NCI-H345 (cell line): ENCODE measurements at places on chromosomes 12 and 14.
A peak's percentile ranks its signal among the peaks of the same experiment; 100 is the strongest.

- DNase-seq, result no peak
These were observed 17.8 kb upstream of the RHOJ start for GRCh38 chr14:63186453-63186852.

DNA sequence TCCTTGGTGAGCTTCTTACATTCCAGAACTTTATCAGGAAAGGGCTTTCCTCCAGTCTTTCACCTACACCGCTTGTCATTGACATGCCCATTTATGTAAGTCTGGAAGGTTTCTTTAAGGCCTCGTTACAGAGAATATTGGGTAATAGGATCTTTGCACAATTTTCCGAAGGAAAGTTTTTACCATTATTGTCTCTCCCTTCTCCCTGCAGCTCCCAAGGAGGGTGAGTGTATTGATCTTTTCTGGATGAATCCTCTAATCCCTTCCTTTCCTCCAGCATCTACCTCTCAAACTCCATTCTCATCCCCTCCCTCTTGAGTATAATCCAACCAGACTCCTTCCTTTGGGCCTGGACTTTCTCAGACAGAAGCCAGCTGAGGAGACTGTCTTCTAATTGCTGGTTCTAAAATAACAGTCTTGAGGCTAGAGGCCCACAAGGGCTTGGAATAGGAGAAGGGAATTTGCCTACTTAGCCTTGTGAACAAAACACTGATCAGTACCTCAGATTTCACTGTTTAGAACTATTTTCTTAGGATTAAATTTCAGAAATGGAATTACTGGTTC lies 21.8 kb downstream of the WNK1 start:
- no peak for DNase-seq

GRCh38 chr14:54652188-54652587 lies 85.3 kb downstream of the SAMD4A start:
- no peak for DNase-seq

GRCh38 chr14:36221112-36221511 lies 44.6 kb upstream of the PTCSC3 start:
- DNase-seq, result peak; percentile 9

DNA sequence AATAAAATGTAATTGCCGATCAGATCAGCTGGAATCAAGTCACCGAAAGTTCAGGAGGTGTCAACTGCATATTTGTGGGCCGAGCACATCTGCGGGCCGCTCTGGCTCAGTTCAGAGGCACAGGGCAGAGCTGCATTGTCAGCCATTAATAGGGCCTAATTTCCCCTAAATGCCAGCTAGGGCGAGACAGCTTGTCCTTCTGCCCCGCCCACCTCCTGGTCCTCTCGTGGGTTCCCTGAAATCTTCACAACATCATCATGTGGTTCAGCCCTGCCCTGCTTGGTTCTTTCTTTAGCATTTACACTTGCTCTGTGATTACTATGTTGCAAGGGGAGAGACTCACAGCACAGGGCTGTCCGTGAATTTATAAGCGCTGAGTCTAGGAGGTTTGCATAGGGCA lies 148.9 kb downstream of the CHST11 start:
- no peak for DNase-seq

DNA sequence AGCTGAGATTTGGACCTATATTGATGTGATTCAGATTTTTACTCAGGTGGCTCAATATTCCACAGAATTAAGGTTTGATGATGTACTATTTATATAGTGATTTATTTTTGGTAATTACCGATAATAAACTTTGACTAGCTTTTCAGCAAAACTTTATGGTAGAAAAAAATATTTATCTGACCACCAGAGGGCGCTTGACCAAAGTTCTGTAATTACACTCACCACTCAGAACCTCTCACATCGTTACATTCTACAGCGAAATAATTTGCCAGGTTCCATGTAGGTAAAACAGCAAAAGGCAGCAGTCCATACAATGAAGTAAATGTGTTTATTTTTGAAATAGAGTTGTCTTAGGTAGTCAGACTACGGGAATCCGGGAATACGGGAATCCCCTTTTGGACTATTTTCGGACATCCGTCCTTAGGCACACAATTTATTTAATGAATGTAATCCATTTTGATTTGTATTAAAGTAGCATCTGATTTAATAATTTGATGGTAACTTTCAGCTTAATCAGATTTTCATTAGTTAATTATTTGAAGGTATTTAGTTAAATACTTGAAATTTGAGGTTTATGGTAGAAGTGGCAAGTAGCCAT lies 143.0 kb upstream of the DDHD1 start:
- peak; percentile 42 for DNase-seq

DNA sequence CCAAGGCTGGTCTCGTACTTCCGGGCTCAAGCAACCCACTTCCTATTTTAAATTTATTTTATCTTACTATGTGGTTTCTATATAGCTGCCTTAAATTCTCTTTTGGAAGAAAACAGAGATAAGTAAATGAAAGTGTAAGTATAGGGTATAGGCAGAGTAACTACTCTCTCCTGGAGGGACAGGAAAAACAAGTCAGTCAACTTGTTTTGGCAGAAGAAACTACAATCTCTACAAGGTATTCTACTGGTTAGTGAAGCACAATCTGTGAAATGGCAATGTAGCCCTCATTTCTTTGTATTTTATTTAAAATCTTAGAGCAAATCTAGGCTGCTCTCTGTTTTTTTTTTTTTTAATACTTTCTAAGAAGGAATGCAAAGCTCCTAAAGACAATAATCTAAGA lies 55.4 kb downstream of the UBR7 start:
- no peak for DNase-seq

GRCh38 chr12:123062681-123063486 lies 82.4 kb downstream of the ARL6IP4 start:
- no peak for DNase-seq

DNA sequence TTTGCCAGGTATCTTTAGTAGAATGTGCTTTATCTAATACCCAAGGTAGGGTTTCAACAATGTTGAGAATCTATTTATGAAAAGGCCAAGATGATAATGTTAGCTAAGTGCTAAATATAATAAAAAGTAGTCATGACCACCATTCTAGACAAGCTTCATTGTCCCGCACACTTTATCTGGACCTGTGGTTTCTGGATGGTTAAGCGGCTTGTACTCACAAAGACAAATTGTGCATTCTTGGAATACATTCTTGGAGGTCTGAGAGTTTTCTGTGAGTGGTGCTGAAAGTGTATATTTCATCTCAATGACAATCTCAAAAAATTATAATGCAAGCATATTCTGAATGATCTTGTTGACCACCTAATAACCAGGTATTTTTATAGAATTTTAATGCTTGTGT lies 646.9 kb downstream of the DIO2 start:
- no peak for DNase-seq

GRCh38 chr12:132489078-132489601 lies 811 bp upstream of the FBRSL1 start:
- DNase-seq, result no peak

DNA sequence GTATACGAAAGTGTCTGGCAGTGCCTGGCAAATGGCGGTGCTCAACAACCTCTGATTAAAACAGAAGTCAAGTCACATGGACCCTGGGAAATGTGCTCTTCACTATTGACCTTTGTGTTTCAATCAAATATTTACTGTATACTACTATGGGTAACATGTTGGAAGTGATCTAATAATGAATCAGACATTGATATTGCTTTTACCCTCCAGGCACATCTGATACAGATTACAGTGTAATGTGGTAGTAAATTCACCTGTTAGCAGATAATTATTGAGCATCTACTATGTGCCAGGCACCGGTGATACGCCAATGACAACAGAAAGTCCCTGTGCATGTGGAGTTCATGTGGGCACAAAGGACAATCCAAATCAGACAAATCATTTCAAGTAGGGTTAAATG lies 63.1 kb downstream of the STON2 start:
- no peak for DNase-seq

- no peak for DNase-seq
These were observed 70.2 kb upstream of the NCOR2 start for GRCh38 chr12:124637581-124637981.

DNA sequence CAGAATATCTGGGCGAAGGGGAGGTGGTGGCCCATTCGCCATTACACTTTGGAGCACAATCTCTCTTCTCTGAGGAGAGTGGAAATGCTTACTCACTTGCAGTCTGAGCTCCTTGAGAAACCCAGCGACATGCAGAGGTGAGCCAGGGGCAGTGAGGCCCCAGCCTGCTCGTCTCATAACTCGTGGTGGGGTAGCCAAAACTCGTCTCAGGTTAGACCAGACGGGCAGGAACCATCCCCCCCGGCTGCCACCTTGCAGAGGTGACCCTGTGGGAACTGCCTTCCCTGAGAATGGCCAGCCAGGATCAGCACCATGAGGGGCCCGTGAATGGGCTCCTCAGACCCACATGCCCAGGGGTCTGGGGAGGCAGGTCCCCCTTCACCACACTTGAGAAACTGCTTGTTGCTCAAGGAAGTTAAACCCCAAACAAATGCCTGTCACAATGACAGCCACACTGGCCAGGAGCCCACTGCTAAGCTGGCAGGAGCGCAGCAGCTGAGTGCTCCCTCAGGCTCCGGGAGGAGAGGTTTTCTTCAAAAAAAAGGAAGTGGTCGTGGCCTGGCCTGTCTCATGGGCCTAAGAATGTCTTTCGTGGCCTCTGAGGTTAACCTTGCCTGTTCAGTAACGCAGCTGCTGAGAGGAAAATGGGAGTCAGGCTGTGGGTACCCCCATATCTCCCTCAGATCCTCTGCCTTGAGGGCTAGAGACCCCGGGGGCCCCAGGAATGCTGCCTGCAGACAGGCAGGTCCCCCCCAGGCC lies 9.2 kb upstream of the ALDH2 start:
- no peak for DNase-seq

DNA sequence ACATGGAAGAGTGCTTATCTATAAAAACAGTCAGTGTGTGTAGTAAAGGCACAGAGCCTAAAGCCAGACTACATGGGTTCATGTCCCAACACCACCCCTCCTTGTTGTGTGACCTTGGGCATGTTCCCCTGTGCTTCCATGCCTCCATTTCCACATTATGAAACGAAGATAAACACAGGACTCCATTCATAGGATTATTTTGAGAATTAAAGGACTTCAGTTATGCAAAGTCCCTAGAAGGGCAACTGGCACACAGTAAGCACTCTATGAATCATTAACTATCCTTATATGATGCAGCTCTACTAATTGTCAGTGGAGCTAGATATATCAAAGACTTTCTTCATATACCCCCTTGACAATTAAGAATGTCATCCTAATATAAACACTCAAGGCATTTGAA lies 17.8 kb downstream of the IFNG-AS1 start:
- no peak for DNase-seq

GRCh38 chr14:74583689-74584434 lies 28.2 kb downstream of the LTBP2 start:
- DNase-seq, result no peak

GRCh38 chr14:102951799-102952198 lies 29.3 kb downstream of the AMN start:
- DNase-seq, result no peak

DNA sequence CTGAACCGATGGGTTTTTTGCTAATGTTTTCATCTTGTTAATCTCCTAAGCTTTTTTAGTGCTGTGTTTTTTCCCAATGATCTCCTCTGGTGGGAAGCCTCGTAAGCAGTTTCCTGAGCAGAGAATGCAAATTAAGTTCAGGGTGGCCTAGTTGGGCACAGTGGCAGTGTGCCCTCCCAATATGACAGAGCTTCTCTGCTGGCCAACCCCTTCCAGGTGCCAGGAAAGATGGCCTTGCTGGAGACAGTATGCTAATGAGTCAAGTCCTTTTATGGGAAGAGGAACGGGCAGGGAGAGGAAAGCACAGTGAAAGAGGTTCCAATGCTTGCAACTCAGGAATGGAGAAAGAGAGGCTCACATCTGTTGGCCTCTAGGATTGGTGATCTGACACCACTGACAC lies 115.8 kb downstream of the GCH1 start:
- no peak for DNase-seq

GRCh38 chr14:40252817-40253447 lies 820.7 kb upstream of the FBXO33 start:
- DNase-seq, result no peak

DNA sequence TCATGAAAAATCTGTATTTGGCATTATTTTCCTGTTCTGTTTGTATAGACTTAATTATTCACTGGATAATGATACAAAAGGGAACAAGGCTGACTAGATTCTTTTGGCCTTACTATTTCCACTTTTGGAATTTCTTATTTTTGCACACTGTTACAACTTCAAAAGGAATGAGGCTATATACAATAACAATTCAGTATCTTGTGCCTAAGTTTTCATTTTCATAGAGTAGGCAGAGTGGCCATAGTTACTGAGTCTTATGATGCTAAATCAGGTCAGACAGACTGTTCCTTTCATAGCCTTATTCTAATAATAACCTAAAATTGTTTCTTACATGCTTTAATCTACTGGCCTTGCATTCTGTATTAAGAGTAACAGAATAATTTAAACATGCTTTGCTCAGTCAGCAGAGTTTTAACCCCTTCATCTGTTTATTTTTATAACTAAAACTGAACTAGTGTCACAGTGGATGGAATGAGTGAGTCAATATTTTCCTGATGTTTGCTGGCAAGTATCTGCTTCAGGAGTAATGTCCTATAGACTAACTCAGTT lies 10.5 kb downstream of the TTC8 start:
- no peak for DNase-seq

DNA sequence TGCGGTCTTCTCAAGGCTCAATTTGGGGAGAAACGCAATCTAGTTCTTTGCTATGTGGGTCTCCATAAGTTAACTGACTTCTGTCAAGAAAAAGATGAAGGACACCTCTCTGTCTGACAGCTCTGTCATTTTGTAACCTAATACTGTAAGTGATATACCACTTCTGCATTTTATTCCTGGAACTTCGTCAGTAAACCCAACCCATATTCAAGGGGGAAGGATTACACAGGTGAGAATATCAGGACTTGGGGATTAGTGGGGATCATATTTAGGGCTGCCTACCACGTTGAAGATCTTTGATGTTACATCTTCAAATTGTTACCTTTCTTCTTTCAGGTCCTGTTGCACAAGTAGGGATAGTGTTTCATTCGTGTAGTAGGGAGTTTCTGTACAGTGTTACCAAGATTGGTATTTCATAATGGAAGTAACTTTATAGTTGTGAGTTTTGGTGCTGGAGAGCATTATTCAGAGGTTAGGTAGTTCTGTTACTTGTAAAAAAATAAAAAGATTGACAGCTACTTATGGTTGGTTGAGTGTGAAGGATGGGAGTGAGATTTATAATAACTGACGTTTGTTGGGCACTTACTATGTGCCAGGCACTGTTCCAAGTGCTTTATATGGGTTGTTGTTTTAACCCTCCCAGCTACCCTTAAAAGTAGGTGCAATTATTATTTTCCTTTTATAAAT lies 1.6 kb downstream of the TMEM260 start:
- no peak for DNase-seq

- no peak for DNase-seq
These were observed 30.0 kb downstream of the NUMB start for GRCh38 chr14:73428353-73428824.

- no peak for DNase-seq
These were observed 65.6 kb upstream of the DICER1 start for GRCh38 chr14:95222870-95223398.

DNA sequence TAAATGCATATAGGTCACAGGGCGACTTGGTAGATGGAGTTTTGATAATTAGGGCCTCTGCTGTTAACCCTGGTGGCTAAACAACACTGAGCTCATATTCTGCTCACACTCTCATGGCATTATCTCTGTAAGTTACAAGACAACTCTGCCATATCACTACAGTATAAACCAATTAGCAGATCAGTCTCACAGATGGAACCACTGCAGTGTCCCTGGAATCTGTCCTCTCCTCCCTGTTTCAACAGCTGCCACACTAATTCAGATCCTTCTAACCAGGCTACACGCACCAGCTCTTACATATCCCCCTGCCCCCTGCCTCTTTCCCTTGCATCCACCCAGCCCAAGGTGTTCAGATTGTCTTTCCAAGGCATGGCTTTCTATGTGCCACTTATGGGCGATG lies 161.0 kb upstream of the RMST start:
- DNase-seq, result no peak

GRCh38 chr12:65100140-65100539 lies 21.0 kb downstream of the WIF1 start:
- DNase-seq, result no peak
